ENCODE measurements at places on chromosomes 5 and 9.

GRCh38 chr9:86054695-86055094 lies 44.7 kb downstream of the GOLM1 start:
- no peak for DNase-seq

- no peak for DNase-seq
Observed at GRCh38 chr5:159826351-159827214, 89.7 kb upstream of the ADRA1B start.

DNA sequence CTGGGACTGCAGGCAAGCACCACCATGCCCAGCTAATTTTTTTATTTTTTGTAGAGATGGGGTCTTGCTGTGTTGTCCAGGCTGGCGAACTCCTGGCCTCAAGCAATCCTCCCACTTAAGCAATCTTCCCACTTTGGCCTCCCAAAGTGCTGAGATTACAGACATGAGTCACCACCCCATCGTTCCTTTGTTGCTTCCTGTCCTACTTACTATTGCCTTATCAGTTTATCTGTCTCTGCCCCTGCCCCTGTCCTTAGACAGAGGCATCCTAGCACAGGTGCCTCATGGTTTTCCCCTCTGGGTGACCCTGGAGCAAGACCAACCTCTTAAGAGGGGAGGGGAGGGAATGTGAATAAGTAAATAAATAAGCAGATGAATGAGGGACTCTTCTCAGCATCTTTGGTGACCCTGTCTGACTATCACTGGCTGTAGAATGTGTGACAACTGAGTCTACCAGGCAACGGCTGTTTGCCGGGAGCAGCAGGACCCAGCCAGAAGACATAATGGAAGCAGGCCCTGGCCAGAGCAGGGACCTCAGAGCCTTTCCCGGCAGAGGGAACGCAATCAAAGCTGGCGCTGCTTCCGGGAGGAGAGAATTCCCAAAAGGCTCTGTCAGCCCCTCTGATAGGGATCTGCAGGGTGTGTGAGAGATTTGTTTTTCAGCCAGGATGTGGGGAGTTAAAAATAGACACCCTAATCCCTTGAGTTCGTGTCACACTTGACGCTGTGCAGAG lies 43.8 kb upstream of the DAB2IP start:
- DNase-seq, result no peak

DNA sequence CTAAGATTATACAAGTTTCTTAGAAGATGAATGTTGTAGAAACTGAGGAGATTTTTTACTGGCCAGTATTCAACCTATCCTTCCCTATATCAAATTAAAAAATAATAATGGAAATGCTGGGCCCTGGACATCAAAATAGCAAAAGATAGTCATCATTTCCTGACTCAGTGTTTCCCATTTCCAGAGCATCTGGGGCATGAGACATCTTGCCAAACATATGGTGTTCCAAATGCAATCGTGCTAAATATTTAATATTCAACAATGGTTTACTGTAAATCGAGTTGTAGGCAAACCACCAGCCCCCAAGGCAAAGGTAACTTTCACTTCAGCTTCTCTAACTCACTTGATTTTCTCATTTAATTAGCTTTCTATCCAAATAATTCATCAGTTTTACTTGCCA lies 152.9 kb downstream of the FRMD3 start:
- peak; percentile 50 for DNase-seq

DNA sequence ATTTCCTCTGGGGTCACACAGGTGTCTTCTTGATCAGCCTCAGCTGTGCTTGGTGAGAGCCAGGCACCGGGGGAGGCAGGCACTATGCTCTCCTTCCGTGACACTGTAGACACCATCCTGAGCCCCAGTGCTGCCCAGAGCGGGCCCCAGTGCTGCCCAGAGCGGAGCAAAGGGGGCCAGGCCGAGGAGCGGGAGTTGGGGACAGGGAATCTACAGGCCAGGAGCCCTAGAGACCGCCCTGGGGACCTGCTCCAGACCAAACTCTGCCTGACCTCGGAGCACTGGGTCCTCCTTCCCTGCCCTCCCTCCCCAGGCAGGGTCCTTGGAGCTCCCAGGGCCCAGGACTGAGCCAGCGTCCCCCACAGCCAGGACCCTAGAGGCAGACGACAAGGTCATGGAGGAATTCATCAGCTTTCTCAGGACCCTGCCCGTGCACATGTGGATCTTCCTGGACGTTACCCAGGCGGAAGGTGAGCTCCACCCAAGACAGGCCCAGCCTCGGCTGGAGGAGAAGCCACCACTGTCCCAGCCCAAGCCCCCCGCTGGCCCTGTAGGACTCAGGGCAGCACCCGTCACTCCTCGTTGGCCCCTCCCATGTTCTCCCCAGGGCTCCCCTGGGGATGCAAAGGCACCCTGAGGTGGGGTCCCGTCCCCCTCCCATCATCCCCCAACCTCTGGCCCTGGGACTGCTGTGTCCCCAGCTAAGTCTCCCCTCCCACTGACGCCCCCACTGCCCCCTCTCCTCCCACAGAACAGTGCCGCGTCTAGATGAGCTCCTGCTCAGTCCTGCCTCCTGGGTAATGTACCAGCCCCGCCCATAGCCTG lies 30.2 kb downstream of the PAEP start:
- DNase-seq, result no peak

All from fibroblast of skin of left quadriceps (primary cell).